Esophagus muscularis mucosa (tissue), 4 donors: ENCODE measurements at places on chromosomes 3 and 15.

DNA sequence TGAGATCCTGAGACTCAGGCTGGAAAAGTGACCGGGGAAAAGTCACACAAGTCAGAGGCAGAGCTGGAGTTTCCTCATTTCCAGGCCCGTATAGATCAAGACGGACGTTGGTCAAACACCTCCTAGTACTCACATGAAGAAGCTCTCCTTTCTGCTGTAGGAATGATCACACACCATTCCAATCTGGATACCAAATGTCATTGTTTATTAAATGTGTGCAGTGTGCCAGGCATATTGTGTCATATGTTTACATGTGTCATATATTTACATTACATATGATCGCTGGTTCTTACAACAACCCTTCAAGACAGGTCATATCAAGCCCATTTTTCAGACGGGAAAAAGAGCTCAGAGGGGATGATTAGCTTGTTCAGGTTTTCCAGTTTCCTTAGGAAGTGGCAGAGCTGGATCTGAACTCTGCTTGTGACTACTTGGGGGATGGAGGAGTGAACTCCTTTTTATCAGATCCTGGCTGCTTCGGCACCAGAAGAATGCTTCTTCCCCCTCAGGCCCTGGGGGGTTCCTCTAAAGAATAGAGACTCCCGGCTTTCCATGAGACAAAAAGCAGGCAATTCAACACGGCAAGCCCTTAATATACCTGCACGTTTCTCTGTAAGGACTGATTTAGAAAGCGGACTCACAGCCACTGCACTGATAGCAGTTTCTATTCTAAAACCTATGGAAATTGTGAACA, 41.9 kb downstream of the FAM43A start:
- no peak for DNase-seq

- DNase-seq = no peak
Measured at GRCh38 chr3:78887547-78888011, 880.2 kb downstream of the ROBO1 start.

GRCh38 chr3:117184574-117184973, 475.0 kb downstream of the TUSC7 start:
- DNase-seq = no peak

DNA sequence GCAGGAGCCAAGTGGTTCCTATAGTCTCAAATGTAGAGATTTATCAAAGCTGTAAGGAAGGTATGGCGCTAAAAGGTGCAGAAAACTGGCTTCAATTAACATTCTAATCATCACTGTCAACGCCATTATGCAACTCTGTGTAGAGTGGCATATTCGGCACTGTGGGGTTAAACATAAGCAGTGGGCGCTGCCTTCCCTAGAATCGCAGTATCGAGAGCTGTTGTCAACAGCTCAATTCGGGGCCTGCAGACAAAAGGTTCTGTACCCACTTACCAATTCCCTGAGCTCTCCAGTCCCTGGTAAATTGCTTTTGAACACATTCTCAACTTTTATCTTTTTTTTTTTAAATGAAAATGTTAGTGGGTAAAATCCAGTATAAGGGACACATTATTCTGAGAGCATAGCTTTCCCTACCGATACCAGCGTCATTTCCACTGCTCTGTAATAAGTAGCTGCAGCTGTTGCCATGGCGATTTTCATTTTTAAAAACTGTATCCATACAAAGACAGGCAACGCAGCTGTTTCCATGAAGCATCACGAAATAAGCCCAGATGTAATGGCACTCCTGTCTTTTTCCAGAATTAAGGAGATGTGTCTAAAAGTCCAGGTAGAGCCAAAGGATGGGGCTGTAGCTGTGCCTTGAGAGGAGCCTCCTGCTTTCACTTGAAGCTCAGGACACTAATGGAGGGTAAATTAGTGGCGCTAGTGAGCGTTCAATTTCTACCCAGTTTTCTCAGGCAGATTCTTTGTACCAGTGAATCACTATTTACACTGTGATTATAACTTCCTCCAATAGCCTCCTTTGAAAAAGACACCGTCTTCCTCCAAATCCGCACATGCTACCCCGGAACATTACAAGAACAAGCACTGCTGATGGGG, 250.3 kb downstream of the SLC9A9 start:
- DNase-seq = peak; percentile 39

- no peak for DNase-seq
Measured at GRCh38 chr3:64028754-64029153, 5.5 kb upstream of the PSMD6 start.

DNA sequence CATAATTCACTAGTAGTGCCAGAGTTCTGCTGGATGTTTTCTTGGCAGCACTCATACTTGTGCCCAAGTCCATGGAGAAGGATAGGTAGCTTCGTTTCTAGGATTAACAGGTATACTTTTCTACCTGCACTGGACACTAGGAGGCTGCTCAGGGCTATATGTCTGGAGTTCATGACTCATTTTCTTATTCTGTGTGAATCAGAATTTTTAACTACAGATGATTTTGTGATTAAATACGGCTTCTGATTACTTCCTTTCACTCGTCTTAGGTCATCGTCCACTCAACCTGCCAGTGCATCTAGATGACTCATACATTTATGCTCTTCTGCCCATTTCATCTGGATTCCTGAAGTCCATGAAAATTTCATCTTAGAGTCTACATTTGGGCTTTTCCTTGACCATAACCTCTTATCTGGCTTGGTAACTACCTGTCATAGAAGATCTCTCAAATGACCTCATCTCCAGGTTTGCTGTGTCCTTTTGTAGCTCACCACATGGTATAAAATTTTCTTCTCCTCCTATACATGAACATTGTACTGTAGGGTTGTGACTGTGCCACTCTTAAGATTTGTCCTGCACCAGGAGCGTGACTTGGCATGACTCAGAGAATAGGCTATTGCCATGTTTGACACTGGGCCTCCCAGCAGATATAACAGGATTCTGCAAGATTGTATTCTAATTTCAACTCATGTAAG, 66.7 kb upstream of the GCSAM start:
- DNase-seq = no peak

GRCh38 chr3:109728861-109729494, 391.6 kb upstream of the DPPA4 start:
- no peak for DNase-seq

- DNase-seq = no peak
Measured at GRCh38 chr3:100104442-100104798, 9.9 kb downstream of the FILIP1L start.

DNA sequence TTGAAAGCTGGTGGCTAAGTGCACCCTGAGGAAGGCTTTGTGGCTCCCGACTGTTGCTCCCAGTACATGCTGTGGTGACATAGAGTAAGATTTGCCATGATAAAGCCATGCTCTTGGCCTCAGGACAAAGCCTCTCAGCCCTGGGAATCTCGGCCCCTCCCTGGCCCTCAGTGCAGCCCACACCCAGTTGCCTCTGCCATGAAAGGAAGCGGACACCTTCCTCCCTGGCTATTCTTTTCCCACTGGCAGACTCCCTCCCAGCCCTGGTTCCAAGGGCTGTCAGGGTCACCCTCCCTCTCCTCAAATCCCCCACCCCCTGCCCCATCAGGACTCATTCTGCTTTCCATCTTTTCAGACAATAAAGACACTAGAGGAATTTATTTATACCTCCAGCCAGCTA, 119.8 kb upstream of the NEO1 start:
- DNase-seq = no peak

GRCh38 chr15:98924401-98925049, 83.1 kb downstream of the PGPEP1L start:
- no peak for DNase-seq

- DNase-seq = peak; percentile 89
Measured at GRCh38 chr3:133745981-133746711, at the start of gene TF. TF (plus strand) TSS chr3:133746393; CDS start chr3:133746441, 48 bp downstream.

DNA sequence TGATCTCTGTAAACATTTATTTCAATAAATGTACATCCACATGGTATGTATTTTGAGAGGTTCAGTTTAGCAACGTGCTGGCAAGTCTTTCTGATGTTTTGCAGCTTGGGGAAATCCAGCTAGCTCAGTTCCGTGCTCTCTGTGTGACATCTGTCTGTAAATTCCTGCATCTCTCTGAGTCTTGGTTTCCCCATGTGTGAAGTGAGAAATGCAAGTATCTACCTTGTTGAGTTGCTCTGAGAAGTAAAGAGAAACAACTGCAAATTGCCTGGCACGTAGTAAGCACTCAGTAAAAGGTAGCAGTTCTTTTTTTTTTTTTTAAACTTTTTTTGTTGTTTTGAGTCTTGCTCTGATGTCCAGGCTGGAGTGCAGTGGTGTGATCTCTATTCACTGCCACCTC, 30.2 kb upstream of the MORF4L1 start:
- DNase-seq = no peak

DNA sequence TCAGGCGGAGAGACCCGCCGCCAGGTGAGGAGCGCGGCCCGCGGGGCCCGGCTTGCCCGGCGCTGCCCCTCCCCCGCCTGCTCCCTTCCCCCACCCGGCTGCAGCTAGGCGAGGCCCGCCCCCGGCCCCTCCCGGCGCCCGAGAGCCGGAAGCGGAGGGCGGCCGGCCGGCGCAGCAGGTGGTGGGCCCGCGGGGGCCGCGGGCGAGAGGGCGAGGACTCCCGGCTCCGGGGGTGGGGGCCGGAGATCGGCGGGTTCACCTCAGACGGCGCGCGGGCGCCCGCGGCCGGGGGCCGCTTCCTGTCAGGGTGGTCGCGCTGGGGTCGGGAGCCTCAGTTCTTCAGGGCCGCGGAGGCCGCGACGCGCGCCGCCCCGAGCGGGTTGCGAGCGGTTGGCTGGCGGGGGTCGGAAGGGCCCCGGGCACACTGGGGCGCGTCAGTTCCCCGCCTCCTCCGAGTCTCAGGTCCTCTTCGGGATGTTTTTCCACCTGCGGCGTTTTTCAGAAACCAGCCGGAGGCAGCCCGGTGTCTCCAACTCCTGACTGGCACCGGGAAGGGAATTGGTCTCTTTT, 395 bp downstream of the ZFAND6 start:
- peak; percentile 94 for DNase-seq

- no peak for DNase-seq
Measured at GRCh38 chr3:126448893-126449180, 26.9 kb downstream of the ZXDC start.

DNA sequence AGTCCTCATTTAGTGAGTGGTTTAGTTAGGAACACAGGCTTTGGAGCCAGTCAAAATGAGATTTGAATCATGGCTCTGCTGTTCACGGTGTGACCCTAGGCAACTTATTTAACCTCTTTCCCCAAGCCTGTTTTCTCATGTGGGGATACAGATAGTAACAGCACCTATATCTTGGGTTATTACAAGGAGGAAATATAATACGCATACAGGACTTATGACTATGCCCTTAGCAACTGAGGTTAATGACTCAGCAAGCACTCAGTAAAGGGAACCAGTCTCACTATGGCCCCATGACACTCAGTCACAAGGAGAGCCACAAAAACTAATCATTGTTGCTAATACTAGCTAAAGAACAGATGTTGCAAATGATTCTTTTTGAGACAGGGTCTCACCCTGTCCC, 45.9 kb downstream of the SUMF1 start:
- no peak for DNase-seq

DNA sequence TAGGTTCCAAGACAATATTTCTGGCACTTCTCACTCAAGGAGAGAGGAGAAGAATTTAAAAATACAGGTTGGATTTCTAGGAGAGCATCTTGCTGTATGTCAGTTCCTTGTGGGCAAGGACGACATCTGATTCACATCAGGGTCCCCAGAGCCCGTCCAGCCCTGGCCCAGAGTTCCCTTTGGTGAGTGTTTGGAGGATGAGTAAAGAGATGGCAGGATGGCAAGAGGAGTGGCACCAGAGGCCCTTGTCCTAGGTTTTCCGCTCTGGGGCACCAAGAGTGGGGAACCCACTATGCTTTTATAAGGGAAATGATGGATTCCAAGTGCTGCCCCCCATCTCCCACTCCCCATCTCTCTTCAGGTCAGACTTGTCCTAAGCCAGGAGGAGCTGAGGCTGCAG, 181.8 kb downstream of the TBC1D2B start:
- DNase-seq = no peak

GRCh38 chr3:127171721-127172120, 21.2 kb upstream of the PRR23E start:
- DNase-seq = no peak

- no peak for DNase-seq
Measured at GRCh38 chr3:158702815-158703481, 29.3 kb downstream of the RARRES1 start.

- DNase-seq = no peak
Measured at GRCh38 chr3:194608981-194609380, 24.2 kb downstream of the TMEM44 start.

- DNase-seq = no peak
Measured at GRCh38 chr3:143418391-143418790, 298.8 kb downstream of the CHST2 start.

DNA sequence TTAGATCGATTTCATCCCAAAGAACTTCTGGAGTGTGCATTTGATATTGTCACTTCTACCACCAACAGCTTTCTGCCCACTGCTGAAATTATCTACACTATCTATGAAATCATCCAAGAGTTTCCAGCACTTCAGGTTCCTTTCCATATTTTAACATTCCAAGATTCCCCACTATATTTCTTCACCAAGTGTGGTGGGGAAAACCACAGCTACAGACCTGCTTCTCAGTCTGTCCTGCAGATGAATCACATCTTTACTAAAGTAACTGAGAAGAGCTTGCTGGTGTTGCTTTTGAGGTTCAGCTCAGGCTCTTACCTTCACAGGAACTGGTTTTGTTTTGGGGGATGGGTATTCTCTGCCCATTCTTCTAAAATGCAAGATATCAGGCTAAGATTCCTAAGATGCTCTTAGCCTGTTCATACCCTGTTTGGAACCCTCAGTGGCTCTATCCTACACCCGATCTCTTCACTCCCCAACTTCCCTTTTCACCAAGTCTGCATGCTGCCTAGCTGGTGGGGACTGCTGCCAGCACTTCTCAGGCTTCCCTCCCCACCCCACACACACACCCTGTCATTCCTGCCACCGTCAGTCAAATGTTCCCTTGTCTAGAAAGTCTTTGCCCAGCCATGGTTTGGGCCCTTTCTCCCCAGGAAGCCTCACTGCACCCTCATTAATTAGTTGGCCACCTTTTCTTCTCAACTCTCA, 30.8 kb downstream of the SRP14 start:
- DNase-seq = no peak

DNA sequence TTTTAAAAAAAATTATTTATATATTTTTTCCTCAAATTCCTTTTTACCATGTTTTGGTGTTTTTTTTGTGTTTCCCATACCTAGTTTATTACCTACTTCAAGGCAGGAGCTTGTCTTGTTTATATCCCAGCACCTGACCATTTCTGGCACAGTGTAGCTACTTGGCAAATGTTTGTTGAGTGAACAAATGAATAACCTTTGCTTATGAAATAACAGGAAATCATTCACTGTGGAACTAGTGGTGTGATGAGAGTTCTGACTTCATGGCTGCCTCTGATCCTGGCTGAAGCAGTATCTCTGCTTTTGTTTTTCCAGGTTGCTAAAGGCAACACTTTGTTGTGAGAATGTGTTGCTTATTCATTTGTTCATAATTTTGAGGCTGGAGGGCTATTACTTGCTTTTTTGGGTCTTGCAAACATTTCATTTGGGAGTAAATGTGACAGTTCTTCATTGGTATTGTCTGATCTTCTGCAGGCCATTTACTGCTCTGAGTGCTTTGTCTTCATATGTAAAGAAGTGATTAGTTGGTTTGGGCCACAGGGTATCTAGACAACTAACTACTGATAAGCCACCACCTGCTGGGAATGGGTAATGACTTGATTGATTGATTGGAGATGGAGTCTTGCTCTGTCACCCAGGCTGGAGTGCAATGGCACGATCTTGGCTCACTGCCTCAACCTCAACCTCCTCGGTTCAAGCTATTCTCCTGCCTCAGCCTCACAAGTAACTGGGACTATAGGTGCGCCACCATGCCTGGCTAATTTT, 5.7 kb downstream of the RAD54L2 start:
- no peak for DNase-seq
